ENCODE measurements at places on chromosomes 11 and 22.

DNA sequence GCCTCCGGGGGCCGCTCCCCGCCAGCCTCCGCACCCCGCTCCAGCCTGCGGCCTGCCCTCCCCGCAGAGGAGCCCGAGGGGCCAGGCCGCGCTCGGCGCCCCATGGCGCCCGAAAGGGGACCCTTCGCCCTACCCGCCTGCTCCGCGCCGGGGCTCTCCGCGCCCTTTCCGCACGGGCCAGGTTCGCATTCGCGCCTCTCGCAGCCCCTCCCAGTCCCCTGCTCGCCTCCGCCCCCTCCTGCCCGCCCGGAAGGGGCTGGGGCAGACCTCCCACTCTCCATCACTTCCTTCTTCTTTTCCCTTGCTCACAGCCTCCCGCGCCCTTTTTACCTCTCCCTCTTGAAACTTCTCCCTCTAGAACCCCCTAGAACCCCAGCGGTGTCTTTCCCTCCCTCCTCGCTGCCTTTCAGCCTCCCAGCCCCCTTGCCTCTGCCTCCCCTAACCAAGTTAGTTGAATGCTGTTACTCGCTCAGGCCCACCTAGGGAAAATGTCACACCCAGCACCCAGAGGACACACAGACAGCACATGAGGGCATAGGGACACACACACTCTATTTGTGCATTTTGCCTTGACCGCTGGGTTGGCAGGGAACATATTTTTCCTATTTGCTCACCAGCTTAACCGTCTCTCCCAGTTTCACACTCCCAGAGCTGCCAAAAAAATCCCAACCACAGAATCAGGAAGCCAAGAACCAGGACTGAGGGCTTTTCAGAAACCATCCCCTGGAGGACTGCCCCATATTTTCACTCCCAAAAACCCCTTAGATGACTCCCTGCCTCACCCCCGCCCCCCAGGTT is at the start of gene SLC43A3:
SLC43A3 (minus strand) TSS at position 193 of the 798 bp plus-strand sequence. CDS start 949 bp downstream, outside the sequence.
- peak; percentile 34 for DNase-seq

DNA sequence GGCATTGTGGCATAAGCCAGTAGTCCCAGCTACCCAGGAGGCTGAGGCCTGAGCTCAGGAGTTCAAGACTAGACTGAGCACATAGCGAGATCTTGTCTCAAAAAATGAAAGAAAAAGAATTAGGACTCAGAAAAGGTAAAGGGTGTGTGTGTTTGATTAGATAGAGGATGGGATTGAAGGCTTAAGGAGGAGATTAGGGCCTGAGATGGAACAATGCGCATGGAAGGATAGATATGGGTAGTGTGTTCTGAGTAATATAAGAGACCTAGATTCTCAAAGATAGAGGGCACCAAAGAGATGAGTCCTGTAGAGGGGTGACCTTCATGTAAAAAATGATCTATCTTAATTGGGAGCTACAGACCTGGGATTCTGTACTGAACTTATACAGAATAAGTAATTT is 17.3 kb upstream of the RAB30 start:
- no peak for DNase-seq

DNA sequence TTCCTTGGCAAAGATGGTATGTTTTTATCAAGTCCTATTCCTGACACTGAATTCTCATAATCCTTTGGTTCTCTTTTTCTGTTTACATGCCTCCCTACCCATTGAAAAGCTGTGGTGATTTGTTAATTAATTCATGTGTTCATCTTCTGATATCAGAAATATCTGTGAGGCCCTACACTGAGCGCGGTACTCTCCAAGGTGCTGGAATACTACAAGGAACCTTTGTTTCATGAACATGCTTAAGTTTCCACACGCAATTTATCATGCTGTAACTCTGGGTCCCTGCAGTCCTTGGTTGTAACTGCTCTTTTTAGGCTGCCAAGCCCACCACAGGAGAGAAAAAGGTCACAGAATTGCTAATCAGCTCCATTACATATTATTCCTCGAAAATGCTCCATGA is 331.8 kb downstream of the FAT3 start:
- DNase-seq, result no peak

DNA sequence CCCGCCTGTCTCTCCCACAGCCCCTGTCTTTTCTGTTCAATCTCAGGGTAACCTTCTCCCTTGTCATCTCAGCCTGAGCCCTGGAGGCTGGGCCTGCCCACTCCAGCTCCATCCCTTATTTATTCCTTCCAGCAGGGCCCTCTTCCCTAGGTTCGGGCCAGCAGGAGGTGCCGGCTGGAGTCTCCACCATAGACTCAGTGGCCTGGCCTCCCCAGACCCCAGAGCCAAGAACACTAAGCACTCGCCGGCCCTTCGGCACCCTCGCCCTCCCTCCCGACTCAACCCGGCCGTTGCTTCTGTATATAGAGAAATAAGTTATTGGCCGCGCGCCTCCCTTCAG is 1.4 kb upstream of the RAB1B start:
- DNase-seq, result no peak

GRCh38 chr22:27435844-27436576 is 365.5 kb downstream of the MN1 start:
- no peak for DNase-seq

DNA sequence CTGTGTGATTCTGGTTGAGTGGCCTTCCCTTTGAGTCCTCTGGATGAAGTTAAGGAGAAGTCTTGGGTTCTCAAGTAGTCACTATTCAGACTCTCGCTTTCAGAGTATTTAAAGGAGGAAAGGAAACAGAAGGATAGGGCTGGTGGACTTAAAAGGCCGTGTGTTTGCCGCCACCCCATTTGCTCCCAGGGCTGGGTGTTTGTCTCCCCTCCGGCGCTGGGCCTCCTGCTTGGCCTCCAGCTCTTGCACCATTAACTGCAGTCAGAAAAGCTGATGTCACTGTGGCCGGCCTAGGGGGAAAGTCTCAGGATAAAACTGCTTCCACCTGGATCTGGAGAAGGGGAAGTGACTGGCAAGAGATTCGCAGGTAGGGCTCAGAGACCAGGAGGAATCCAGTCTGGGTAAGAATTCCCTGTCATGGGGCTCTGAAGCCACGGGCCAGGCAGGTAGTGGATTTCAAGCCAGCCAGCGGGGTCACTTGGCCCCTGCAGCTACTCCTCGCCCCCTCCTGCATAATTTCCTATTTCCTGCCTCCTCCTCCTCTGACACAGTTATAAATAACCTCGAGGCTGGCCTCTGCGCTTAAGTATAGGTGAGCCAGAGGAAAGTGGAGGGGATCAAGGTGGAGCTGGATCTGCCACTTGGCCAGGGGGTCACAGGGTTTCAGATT is 17.1 kb downstream of the TIMP3 start:
- no peak for DNase-seq

GRCh38 chr11:57391539-57391938 is 1.1 kb upstream of the PRG2 start:
- DNase-seq, result no peak

DNA sequence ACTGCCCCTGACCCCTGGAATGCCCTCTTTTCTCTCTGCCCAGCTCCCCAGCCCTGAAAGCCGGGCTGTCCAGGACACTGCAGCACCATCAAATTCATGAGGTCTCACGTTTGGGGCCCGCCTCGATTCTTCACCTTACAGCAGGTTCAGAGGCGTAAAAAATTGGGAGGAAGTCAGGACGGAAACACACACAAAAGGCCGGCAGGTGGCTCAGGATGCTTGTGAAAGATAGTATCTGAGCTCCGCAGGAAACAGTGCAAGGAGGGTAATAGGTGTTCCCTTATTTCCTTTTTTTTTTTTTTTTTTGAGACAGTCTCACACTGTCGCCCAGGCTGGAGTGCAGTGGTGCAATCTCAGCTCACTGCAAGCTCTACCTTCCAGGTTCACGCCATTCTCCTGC is 4.1 kb downstream of the RFPL2 start:
- DNase-seq, result peak; percentile 37

GRCh38 chr11:93219440-93219839 is 21.6 kb upstream of the SLC36A4 start:
- no peak for DNase-seq

- DNase-seq, result no peak
Observed at GRCh38 chr22:46214616-46215015, 35.5 kb downstream of the CDPF1 start.

DNA sequence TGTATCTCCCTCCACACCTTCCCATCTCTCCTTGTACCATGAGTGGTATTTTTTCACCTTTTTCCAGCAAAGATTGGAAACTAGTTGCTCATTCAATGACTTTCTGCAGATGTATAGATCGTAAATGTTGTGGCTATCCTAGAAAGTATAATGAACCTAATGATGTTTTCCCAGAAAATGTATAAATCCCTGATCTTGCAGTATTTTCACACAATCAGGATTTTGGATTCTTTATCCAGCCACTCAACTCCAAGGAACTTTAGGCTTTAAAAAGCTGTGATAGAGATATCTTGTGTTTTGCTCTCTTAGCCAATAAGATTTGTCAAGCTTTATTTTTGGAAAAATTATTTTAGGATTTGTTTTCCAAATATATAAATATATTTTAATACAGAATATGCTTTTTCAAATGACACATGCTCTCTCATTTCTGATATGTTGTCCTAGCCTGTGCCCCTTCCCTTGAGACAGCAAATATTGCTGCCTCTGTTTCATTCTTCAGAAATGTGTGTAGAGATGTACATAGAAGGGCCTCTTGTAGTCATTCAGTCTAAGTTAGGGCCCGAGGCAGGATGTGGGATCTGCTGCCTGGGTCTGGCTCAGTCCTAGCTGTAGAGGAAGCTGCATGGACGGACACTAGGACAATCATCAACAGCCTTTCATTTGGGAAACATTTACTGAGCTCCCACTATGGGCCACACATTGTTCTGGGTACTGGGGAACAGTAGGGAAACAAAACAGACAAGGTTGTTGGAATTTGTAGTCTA is 62.4 kb downstream of the NAV2 start:
- DNase-seq, result no peak

DNA sequence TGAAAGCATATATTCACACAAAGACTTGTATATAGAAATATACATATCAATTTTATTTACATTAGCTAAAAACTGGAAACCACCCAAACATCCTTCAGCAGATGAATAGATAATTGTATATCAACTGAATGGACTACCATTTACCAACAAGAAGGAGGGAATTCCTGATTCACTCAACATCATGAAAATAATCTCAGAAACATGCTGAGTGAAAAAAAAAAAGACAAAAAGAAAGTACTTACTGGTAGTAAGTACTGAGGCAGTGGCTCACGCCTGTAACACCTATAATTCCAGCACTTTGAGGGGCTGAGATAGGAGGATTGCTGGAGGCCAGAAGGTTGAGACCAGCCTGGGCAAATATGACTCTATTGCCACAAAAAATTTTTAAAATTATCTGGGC is 7.4 kb upstream of the IPO7 start:
- DNase-seq, result no peak

DNA sequence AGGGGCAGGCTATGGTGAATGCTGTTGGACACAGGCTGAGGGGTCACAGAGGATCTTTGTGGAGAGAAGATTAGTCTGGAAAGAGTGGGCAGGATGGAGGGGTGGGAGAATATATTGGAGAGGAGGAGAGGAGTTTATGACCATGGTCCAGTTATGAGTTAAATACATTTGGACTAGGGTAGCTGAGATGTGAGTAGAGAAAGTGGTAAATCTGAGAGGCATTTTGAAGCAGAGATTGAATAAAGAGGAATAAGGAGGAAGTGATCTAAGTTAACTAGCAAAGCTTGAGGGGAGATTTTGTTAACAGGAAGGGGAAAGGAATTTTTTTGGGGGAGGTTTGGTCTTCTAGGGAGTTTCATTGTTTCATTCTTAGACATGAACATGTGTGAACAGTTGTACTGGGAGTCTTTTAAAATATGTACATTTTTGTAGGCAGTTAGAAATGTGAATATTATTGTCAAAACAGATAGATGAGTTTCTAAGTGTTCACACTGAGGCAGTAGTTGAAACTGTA is 43.1 kb upstream of the EED start:
- no peak for DNase-seq

DNA sequence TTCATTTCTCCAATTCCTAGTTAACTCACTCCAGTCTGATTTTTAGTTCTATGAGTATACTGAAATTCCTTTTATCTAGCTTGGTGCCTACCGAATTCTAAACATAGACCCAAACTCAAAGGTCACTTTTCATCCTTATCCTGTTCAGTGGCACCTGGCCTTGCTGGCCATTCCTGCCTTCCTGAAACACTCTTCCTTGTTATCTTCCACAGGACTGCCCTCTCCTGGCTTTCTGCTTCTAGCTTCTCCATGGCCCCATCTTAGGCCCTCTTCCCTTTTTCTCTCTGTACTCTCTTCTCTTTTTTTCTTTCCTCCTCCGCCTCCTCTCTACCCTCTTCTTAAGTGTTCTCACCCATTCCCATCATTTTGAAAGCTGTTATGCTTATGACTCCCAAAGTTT is 87.3 kb downstream of the WNT11 start:
- no peak for DNase-seq

- no peak for DNase-seq
Observed at GRCh38 chr11:113184498-113184897, 129.9 kb upstream of the TTC12 start.

DNA sequence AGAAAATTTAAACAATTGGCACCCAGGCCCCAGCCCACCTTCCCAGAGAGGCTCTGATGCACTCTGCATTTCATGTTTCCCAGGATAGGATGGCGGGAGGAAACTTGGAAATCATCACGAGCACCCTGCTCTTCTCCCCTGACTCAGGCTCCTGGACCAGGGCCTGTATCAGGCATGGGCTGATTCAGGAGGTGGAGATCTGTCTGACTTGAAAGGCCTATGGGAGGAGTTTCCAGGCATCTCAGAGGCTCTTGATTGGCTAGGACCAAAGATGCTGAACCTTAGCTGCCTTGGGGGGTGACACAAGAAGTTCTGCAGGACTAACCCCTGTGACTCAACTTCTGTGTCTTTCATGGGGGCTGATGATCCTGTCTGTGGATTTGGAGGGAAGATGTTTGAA is 106.2 kb downstream of the PKNOX2 start:
- no peak for DNase-seq

DNA sequence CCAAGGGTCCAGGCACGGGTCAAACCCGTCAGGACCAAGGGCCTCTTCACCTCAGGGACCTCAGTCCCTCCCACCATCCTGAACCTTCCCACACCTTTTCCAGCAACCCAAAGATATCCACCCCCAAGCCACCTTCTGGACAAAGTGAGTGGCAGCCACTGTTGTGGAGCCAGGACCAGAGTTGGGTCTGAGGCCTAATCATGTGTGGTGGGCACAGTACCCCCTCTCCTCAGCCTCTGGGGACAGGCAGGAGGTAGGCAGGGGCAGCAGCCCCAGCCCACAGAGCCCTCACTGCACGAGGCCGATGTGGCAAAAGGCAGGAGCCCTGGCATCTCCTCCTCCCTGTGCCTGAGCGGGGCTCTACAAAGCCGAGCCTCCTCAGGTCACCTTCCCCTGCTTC is 2.5 kb downstream of the KCNJ11 start:
- no peak for DNase-seq

- no peak for DNase-seq
Observed at GRCh38 chr11:14373941-14374646, 15.1 kb upstream of the RRAS2 start.

DNA sequence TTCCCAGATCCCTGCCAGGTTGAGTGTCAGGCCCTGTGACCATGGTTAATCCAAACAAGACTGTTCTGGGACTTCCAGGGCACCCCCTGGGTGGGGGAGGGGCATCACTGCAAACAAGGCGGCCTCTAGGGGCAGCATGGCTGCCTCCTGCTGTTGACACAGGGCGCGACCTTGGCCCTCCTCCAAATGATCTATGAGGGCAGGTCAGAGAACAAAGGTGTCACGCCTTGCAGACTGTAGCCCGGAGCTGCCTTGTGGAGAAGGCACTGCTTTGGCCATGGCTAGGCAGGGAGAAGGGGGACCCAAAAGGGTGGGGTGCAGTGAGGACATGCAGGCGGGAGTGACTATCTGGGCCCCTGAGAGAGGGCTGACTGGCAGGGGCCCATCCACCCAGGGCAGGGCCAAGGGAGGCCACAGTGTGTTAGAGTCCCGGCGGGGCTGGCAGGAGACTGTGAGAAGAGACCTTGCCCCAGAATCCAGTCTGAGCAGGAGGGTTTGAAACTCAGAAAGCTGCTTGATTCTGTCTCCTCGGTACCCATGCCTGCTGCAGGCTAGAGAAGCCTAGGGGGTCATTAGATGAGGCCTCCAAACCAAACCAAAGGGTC is 35.6 kb downstream of the KCNC1 start:
- DNase-seq, result no peak

Measured in naive thymus-derived CD4-positive, alpha-beta T cell (primary cell).